ENCODE measurements at places on chromosomes 11 and 22.
A peak's percentile ranks its signal among the peaks of the same experiment; 100 is the strongest.

DNA sequence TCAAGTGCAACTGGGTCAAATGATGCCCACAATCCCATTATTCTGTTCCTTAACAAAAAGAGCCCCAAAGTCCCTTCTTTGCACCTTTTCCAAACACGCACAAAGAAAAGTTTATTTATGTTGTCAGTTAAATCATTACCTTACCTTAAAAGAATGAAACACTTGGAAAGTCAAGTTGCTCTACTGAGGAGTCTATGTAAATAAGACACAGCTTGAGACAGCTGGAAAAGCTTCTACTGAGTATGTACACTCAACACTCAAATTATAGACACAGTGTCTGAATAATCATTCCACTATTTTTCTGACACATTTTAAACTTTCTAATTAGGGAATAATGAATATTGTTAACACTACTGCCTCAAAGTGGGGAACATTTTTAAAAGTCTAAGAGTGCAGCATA is 21.6 kb upstream of the PHLDA2 start:
- DNase-seq, result no peak

DNA sequence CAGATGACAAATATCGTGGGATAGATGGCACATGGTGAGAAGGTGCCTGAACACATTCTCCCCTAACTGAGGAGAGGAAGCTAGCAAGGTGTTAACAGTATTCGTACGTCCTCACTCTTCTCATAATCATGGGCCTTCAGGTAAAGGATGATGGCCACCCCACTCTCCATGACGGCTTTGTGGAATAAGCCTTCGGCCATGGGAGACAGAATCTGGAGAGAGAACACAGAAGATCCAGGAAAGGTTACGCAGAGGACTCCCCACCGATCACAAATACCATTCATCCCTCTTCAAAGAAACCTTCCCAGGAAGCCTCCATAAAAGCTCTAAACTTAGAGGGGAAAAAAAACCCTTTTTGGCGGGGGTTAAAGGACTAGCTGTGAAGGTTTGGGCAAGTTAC is 189.9 kb downstream of the BCR start:
- no peak for DNase-seq

- peak; percentile 35 for DNase-seq
These were observed 111.0 kb upstream of the ARHGAP42 start for GRCh38 chr11:100575860-100576717.

GRCh38 chr11:112129656-112130055 is 34.2 kb downstream of the IL18 start:
- DNase-seq, result no peak

DNA sequence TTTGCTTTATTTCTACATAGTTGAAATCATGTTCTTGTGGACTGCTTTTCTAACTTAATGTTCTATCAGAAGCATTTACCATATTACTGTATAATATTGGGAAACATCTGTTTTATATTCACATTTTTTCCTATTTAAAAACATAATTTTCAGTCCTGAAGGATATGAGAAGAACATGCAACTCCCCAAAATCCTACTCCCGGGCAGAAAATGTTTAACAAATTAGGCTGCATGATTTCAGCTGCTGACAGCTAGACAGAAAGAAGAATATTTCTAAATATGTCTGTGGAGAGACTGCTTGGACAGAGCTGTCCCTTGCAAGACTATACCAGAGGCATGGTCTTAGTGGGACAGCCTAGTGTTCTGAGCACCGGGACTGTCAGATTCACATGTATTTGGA is 15.7 kb upstream of the AMPD3 start:
- no peak for DNase-seq

DNA sequence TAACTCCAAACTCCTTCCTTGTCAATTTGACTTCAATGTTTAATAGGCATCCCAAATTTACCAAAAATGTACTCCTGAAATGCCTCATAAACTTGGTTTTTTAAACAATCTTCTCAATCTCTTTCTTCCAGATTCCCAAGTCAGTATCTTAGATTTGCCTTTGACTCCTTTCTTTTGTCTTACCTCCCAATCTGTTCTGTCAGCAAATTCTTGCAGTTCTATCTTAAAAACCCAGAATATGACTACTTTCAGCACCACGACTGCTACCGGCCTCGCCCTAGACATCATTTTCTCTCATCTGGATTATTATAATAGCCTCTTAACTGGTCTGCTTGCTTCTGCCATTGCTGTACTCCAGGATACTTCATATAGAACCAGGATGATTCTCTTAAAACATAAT is 7.9 kb downstream of the NLRP14 start:
- no peak for DNase-seq

DNA sequence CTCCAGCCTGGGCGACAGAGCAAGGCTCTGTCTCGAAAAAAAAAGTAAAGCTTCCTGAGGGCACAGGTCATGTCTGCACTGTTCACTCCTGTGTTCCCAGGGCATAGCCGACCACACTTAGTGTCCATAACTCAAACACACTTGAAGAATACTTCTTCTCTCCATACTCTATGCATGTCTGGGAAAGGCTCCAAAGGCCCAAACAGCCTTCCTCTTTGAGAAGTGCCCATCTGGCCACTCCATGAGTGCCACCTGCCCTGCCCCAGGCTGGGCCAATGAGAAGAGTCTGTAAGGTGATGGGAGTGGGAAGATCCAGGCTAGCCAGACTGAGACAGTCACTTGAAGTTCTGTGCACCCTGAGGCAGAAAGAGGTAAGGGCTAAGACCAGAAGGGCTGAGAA is 24.7 kb downstream of the DGCR2 start:
- DNase-seq, result no peak

DNA sequence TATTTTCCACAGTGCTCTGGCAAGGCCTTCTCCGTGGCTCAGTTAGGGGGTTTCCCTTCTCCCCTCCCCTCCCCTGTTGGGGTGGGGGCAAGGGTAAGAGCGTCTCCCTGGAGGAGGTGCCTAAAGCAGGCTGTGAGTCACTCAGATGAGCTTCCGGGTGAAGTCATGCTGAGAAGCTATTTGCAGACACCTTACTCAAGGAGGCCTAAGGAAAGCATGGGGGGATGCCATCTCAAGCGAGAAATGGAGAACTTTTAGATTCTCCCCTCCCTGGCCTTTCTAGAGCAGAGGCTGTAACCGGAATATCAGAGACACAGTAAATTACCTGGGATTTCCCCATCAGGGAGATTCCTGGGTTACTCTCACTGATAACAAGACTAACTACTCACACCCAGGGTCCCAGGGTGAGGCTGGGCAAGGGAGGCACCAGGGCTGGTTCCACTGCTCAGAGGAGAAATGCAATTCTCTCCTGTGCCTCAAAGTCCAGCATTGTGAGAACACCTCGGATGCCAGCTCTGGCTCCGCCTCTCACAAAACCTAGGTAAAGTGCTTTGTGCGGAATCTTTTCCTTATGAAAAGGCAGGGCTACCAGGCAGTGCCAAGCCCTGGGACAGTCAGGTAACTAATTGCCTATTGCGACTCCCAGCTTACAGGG is 123.6 kb downstream of the ABTB2 start:
- peak; percentile 83 for DNase-seq

- no peak for DNase-seq
These were observed 7.2 kb downstream of the PTDSS2 start for GRCh38 chr11:457111-457760.

DNA sequence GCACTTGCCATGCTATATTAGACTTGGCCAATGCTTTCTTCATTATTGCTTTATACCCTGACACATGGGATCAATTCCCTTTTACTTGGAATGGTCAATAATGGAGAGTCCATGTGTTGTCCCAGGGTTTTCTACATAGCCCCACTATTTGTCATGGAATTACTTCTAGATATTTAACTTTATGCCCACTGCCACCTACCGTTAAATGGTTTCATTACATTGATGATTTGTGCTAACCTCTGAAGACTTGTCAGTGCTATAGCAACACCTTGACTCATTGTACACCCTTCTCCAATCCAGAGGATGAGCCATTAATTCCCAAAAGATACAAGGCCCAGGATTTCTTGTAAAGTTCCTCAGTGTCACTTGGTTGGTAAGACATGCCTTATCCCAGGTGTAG is 31.4 kb upstream of the SLC22A25 start:
- no peak for DNase-seq

- DNase-seq, result no peak
These were observed 49.3 kb downstream of the WT1 start for GRCh38 chr11:32385998-32386397.

DNA sequence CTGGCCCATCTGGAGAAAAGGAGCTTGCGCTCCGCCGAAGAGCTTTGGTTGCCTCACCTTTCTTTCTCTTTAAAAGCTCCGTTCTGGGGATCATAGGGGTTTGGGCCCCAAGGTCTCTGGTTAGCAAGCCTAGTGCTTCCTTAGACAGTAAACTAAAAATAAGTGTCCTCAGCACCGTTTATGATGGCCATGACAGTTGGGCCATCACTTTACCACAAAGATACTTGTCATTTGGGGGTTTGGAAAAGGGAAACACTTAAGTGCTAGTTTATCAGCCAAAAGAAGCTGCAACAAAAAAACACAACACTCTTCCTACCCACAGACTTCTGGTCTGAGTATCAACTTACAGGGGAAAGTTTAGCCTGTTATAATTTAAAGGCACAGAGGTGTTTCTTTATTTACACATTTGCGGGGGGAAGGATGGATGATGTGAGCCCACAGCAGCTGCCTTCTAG is 88.4 kb upstream of the CD44 start:
- no peak for DNase-seq

DNA sequence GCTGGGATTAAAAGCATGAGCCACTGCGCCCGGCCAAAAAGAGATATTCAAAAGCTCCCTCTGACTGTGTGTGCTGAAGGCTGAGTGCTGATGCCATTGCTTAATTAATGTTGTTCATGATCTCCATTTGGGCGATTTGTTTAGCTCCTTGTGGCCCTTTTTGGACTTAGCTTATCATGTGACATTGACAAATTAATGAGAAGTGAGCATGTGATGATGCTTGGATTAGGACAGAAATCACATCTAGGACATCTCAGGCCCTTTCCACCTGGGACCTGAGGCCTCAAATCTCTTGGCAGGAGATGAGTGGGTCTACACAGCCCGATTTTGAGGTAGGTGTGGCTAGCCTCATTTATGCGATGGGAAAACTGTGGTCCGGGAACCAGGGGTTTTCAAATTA is 10.4 kb downstream of the EHF start:
- DNase-seq, result no peak

DNA sequence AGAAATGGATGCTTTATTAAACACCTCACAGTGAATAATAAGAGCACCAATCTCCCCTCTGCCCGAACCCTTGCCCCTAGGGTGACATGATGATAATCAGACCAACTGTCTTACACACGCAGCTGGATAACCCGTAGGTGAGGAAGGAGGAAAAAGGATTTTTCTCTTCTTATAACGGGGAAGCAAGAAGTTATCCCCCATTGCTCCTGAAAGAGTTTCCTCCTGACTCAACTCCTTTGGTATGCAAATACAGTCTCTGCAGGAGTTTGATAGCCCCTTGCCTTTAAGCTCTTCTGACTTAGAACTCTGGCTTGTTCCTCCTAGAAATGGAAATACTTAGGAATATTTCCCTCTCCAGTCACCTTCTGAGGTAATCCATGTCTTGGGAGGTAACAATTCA is 455.8 kb downstream of the TMEM135 start:
- no peak for DNase-seq

DNA sequence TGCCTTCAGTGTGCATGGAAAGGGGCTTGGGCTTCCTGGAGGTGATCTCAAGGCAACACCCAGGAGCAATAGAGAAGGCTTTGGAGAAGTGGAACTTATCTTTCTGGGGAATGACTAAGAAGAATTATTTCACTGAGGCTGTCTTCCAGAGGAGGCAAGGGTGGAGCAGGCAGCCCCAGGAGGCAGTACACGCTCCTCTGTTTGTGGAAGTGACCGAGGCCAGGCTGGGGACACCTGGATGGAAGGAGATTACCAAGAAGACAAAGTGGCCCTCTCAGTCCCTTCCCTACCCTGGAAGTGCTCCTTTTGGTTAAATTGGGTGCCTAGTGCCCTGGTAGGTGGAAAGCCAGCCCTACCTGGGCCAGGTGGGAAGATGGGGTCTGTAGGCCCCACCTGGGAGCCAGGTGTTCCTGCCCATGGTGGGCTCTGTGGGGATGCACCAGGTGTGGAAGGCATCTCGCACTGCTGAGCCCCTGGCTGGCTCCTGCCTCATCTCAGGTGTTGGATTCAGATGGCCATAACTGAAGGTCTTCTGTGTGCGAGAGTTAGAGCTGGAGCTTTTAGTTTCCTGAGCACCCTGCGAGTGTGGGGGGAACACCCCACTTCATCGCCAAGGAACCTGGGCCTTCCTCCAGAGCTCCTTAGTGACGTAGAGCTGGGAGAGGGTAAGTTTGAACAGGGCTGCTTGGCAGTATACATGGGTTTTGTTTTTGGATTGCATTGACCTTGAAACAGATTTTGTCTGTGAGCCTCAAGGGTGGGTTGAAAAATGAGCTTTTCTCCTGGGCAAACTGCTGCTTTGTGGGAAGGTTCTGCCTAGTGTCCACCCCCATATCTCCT is 46.1 kb downstream of the MICAL2 start:
- no peak for DNase-seq

GRCh38 chr11:31799435-31800397 is 11.4 kb downstream of the PAX6 start:
- DNase-seq, result no peak

DNA sequence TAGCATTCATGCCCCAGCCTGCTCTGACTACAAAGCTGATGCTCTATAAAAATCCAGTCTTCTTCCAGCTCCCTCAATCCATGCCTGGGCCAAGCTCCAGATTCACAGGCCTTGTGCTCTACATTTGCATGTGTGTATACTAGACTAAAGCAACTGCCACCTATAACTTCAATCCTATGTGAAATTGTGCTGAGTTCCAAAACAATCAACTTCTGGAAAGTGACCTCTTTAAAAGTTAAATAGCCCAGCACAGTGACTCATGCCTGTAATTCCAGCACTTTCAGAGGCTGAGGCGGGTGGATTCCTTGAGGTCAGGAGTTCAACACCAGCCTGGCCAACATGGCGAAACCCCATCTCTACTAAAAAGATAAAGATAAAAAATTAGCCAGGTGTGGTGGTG is 114.3 kb upstream of the ZC3H12C start:
- DNase-seq, result no peak

GRCh38 chr11:64294774-64295173 is 3.7 kb downstream of the KCNK4 start:
- no peak for DNase-seq

All from activated CD4-positive, alpha-beta T cell treated with anti-CD3 and anti-CD28 coated beads, Interleukin-10, Interleukin-2, amounts not matched to agents 100 ng/mL and 50 ng/mL, durations not matched to agents 16 hours and 8 hours (primary cell).